ENCODE measurements at places on chromosomes 5 and 9. TPM values are rescaled to one million over a fixed set of nuclear protein-coding genes. Genes with fewer than 3 reads are reported as not detected.

EGR1 gene
- total RNA-seq: 5.6 TPM

CCDC69 gene
- total RNA-seq: 15.8 TPM

SMIM3 gene
- 82.5 TPM for total RNA-seq

ANKRD18A gene
- total RNA-seq: 18.1 TPM

ADAMTS19 gene
- total RNA-seq: 0.88 TPM

SPINK6 gene
- total RNA-seq: not detected

ZDHHC11 gene
- total RNA-seq: 20.6 TPM

SLCO4C1 gene
- total RNA-seq: 2.1 TPM

LHX2 gene
- total RNA-seq: not detected

MCC gene
- total RNA-seq: 8.8 TPM

EQTN gene
- total RNA-seq: 1.9 TPM

POU5F2 gene
- 5.2 TPM for total RNA-seq

TLR4 gene
- 6.3 TPM for total RNA-seq

DOK3 gene
- total RNA-seq: 2.1 TPM

BAAT gene
- not detected for total RNA-seq

DNA sequence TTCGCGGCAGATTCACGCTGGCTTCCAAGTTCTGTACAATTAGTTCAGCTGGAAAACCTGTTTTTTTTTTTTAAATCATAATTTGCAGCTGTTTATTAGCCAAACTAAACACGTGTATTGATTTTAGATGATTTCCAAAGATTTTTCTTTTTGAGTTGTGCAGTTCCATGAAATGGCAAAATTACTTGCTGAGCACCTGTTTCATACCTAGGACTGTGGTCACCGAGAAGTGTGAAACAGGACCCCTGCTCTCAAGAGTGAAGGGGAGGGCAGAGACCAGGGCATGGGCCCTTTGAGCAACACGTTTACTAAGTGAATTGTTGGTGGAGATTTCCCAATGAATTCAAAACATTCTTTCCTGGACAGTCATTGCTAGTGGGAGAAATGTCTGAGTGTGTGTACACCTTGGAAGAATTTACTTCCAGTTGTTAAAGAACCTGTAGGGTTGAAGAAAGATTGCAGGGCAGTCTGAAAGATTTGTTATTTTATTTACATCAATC lies 688 bp downstream of the SNX24 start:
- H3K27ac ChIP-seq: peak overlapping the region; percentile 84
- H3K27me3 ChIP-seq: no peaks in the 10 kb centered on the region
- H3K4me1 ChIP-seq: no peaks in the 10 kb centered on the region
- H3K4me3 ChIP-seq: peak overlapping the region; percentile 80
- H3K36me3 ChIP-seq: no peaks in the 10 kb centered on the region
- no peak for DNase-seq

- H3K27ac ChIP-seq: no peak overlapping the region
- no peaks in the 10 kb centered on the region for H3K27me3 ChIP-seq
- no peak overlapping the region for H3K4me3 ChIP-seq
- H3K36me3 ChIP-seq: no peaks in the 10 kb centered on the region
- DNase-seq: no peak
Measured at GRCh38 chr9:36779582-36779981, 206.9 kb downstream of the MELK start.

- no peak for DNase-seq
- H3K4me3 ChIP-seq: no peak overlapping the region
- no peaks in the 10 kb centered on the region for H3K36me3 ChIP-seq
- no peaks in the 10 kb centered on the region for H3K4me1 ChIP-seq
Measured at GRCh38 chr9:93815135-93815534, 140.0 kb downstream of the BARX1 start.

GRCh38 chr9:34719021-34719768 lies 9.3 kb upstream of the CCL21 start:
- no peaks in the 10 kb centered on the region for H3K4me1 ChIP-seq
- H3K4me3 ChIP-seq: no peak overlapping the region
- no peak for DNase-seq
- no peak overlapping the region for H3K27ac ChIP-seq
- no peaks in the 10 kb centered on the region for H3K27me3 ChIP-seq

DNA sequence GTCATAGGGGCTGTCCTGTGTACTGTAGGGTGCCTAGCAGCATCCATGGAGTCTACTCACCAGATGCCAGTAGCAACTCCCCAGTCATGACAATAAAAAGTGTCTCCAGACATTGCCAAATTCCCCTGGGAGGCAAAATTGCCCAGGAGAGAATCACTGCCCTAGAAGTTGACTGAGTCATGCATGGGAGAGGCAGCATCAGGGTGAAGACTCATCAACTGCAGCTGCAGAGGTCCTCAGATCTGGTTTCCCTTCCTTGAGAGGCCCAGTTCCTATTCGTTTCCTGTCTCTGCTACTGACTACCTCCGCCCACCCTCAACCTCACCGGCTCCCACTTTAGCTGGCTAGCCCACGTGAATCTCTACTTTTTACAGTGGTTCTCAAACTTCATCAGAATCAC lies 88.6 kb upstream of the AGXT2 start:
- H3K4me1 ChIP-seq: no peaks in the 10 kb centered on the region
- H3K4me3 ChIP-seq: no peak overlapping the region
- H3K27me3 ChIP-seq: no peaks in the 10 kb centered on the region
- no peak for DNase-seq
- no peaks in the 10 kb centered on the region for H3K36me3 ChIP-seq
- no peak overlapping the region for H3K27ac ChIP-seq

GRCh38 chr5:98130261-98131035 lies 643.0 kb upstream of the RGMB start:
- H3K36me3 ChIP-seq: no peaks in the 10 kb centered on the region
- no peak overlapping the region for H3K4me3 ChIP-seq
- DNase-seq: no peak

GRCh38 chr5:73448463-73449136 lies at the start of gene FOXD1:
TSS of gene FOXD1 (minus strand) at chr5:73448777. CDS start at chr5:73448362, 415 bp downstream.
- DNase-seq: peak; percentile 89
- H3K27me3 ChIP-seq: no peaks in the 10 kb centered on the region
- H3K4me1 ChIP-seq: no peaks in the 10 kb centered on the region
- H3K36me3 ChIP-seq: no peaks in the 10 kb centered on the region
- H3K4me3 ChIP-seq: peak within 1 kb of the TSS; percentile 37
- H3K27ac ChIP-seq: peak within 1 kb of the TSS; percentile 58

- no peak overlapping the region for H3K27ac ChIP-seq
- no peaks in the 10 kb centered on the region for H3K4me1 ChIP-seq
- H3K36me3 ChIP-seq: no peaks in the 10 kb centered on the region
- no peaks in the 10 kb centered on the region for H3K27me3 ChIP-seq
- no peak for DNase-seq
Measured at GRCh38 chr9:27535701-27536118, 6.1 kb upstream of the MOB3B start.

GRCh38 chr5:59661311-59661710 lies 232.2 kb downstream of the PDE4D start:
- H3K27ac ChIP-seq: peak overlapping the region; percentile 21
- H3K4me3 ChIP-seq: no peak overlapping the region
- no peaks in the 10 kb centered on the region for H3K4me1 ChIP-seq
- H3K36me3 ChIP-seq: no peaks in the 10 kb centered on the region
- DNase-seq: no peak
- H3K27me3 ChIP-seq: no peaks in the 10 kb centered on the region

GRCh38 chr5:178216088-178216534 lies 11.8 kb downstream of the HNRNPAB start:
- H3K36me3 ChIP-seq: peaks cover 76% of the 10 kb centered on the region
- DNase-seq: no peak
- no peak overlapping the region for H3K4me3 ChIP-seq
- peak overlapping the region; percentile 38 for H3K27ac ChIP-seq
- no peaks in the 10 kb centered on the region for H3K27me3 ChIP-seq

DNA sequence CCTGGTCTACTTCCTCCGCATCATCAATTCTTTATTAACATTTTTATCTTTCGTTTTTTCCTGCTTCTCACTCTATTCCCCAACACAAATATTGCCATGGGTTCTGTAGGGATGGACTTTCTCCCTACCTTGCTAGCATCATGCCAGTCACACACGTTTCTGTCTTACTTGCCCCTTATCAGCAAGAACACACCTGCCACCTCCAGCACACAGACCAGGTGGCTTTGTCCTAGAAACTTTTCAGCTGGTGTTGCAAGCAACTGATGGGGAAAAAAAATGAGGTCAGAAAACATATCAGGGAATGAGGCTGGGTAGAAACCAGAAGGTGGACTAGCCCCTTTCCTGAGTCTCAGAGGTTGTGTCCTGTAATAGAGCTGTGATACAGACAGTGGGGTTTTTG lies 5.8 kb downstream of the SH3RF2 start:
- H3K27me3 ChIP-seq: no peaks in the 10 kb centered on the region
- DNase-seq: no peak
- H3K27ac ChIP-seq: peak overlapping the region; percentile 55
- H3K4me3 ChIP-seq: no peak overlapping the region
- no peaks in the 10 kb centered on the region for H3K36me3 ChIP-seq
- no peaks in the 10 kb centered on the region for H3K4me1 ChIP-seq

DNA sequence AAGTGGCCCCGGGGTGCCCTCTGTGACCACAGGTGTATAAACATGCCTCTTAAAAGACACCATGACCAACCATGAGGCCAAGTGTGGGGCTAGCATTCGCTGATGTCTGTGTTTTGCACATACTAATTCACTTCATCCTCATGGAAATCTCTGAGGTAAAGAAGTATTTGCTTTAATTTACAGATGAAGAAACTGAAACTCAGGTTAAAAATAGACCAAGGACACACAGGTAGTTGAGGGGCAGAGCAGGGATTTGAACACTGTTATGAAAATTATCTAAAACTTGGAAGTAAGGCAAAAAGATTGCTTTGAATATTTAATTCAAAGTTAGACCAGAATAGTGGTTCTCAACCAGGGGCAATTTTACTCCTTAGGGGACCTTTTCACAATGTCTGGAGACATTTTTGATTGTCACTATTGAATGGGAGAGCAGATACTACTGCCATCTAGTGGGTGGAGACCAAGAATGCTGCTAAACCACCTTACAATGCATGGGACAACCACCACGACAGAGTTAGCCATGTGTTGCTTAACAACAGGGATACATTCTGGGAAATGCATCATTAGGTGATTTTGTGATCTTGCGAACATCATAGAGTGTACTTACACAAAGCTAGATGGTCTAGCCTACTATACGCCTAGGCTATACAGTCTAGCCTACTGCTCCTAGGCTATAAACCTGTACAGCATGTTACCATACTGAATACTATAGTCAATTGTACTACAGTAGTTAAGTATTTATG lies 8.0 kb upstream of the FXN start:
- no peaks in the 10 kb centered on the region for H3K27me3 ChIP-seq
- H3K36me3 ChIP-seq: no peaks in the 10 kb centered on the region
- no peaks in the 10 kb centered on the region for H3K4me1 ChIP-seq
- no peak for DNase-seq

- no peaks in the 10 kb centered on the region for H3K36me3 ChIP-seq
- no peaks in the 10 kb centered on the region for H3K4me1 ChIP-seq
- no peaks in the 10 kb centered on the region for H3K27me3 ChIP-seq
- no peak for DNase-seq
- no peak overlapping the region for H3K4me3 ChIP-seq
Measured at GRCh38 chr9:9901624-9902023, 711.2 kb downstream of the PTPRD start.

- H3K36me3 ChIP-seq: no peaks in the 10 kb centered on the region
- no peak overlapping the region for H3K4me3 ChIP-seq
- no peaks in the 10 kb centered on the region for H3K27me3 ChIP-seq
- no peaks in the 10 kb centered on the region for H3K4me1 ChIP-seq
- no peak for DNase-seq
- H3K27ac ChIP-seq: no peak overlapping the region
Measured at GRCh38 chr5:127909821-127910220, 173.7 kb upstream of the SLC12A2 start.

DNA sequence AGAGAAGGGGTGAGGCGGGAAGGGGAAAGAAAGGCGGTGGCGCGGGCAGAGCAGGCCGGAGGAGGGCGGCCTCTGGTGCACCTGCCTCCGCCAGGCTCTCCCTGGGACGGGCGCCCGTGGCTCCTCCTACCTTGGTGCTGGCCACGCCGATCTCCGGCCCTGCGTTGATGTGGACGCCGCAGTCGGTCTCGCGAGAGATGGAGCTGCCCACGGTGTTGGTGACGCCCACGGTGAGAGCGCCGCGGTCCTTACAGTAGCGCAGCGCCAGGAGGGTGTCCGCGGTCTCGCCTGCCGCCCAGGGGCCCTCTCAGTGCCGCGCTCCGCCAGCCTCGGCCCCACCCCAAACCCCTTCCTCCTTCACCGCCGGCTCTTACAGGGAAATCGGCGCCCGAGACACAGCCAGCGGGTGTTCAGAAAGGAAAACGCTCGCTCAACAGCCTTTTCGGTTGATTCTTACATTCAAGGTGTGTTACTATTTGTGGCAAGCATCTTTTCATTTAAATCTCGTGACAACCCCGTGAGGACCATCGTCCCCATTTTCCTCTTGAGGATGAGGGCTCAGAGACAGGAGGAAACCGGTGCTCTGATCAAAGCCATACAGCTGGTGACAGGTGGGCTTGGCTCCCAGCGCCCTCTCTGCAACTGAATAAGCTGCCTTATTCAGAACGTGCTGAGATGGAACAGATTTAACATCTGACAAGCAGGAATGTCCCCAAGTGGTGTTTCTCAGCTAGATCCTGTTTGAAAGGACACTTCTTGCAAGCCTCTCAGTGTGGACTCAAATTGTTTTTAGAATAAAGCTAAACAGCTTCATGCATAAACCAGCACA lies 22.0 kb upstream of the MAPK9 start:
- peak; percentile 67 for DNase-seq
- peak overlapping the region; percentile 31 for H3K27ac ChIP-seq
- no peaks in the 10 kb centered on the region for H3K27me3 ChIP-seq
- H3K4me1 ChIP-seq: no peaks in the 10 kb centered on the region
- H3K4me3 ChIP-seq: no peak overlapping the region

- DNase-seq: no peak
- no peak overlapping the region for H3K27ac ChIP-seq
- no peaks in the 10 kb centered on the region for H3K36me3 ChIP-seq
- no peak overlapping the region for H3K4me3 ChIP-seq
- no peaks in the 10 kb centered on the region for H3K27me3 ChIP-seq
Measured at GRCh38 chr9:87337335-87338087, 160.2 kb upstream of the DAPK1 start.

- DNase-seq: no peak
- H3K4me3 ChIP-seq: no peak overlapping the region
- no peak overlapping the region for H3K27ac ChIP-seq
Measured at GRCh38 chr5:179407191-179408175, 62.2 kb upstream of the ADAMTS2 start.

DNA sequence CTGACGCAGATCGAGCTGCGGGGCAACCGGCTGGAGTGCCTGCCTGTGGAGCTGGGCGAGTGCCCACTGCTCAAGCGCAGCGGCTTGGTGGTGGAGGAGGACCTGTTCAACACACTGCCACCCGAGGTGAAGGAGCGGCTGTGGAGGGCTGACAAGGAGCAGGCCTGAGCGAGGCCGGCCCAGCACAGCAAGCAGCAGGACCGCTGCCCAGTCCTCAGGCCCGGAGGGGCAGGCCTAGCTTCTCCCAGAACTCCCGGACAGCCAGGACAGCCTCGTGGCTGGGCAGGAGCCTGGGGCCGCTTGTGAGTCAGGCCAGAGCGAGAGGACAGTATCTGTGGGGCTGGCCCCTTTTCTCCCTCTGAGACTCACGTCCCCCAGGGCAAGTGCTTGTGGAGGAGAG lies 4.6 kb upstream of the PHYHD1 start:
- H3K27me3 ChIP-seq: no peaks in the 10 kb centered on the region
- peak overlapping the region; percentile 55 for H3K27ac ChIP-seq
- H3K36me3 ChIP-seq: no peaks in the 10 kb centered on the region
- DNase-seq: no peak
- peaks cover 7% of the 10 kb centered on the region for H3K4me1 ChIP-seq

GRCh38 chr9:9170439-9171134 lies 1371.0 kb upstream of the DMAC1 start:
- H3K27ac ChIP-seq: no peak overlapping the region
- no peaks in the 10 kb centered on the region for H3K36me3 ChIP-seq
- no peaks in the 10 kb centered on the region for H3K4me1 ChIP-seq
- H3K4me3 ChIP-seq: no peak overlapping the region
- DNase-seq: no peak
- no peaks in the 10 kb centered on the region for H3K27me3 ChIP-seq

Measured in Peyer's patch (tissue), 4 donors.